ENCODE measurements at places on chromosomes 7 and 10.

DNA sequence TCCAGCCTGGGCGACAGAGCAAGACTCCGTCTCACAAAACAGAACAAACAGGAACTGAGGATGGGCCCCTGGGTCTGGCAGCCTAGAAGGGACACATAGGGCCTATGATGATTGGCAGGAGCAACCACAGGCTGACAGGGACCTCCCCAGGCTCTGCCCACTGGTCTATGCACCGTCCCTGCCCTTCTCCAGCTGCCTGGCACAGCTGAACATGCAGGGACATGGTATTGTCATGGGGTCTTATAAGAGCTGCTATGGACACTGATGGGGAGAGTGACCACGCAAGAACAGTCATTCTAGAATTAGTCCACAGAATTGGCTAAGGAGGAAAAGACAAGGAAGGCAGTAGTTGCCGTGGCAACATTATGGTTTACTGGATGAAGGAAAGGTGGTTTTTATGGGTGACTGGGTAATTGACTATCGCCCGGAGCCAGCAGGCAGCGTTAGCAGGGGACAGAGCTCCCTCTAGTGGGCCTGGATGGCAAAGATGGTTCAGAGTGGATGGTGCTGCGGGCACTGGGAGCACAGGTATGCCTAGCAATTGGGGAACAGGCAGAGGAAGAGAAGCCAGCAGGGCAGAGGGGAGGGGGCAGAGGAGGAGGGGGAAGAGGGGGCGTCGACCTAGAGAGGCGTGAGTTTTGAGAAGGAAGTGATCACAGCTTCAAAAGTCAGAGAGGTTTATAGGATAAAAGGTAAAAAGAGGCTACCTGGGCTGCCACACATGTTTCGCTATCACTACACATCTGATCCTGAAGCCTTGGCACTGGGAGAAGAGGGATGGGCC, 7.8 kb upstream of the TRIM56 start:
- peak; percentile 79 for DNase-seq

GRCh38 chr10:34538281-34538829, 276.7 kb downstream of the PARD3 start:
- no peak for DNase-seq

- DNase-seq = no peak
Measured at GRCh38 chr7:137266764-137267163, 76.8 kb downstream of the PTN start.

- no peak for DNase-seq
Measured at GRCh38 chr10:125029584-125030242, 87.8 kb downstream of the ZRANB1 start.

DNA sequence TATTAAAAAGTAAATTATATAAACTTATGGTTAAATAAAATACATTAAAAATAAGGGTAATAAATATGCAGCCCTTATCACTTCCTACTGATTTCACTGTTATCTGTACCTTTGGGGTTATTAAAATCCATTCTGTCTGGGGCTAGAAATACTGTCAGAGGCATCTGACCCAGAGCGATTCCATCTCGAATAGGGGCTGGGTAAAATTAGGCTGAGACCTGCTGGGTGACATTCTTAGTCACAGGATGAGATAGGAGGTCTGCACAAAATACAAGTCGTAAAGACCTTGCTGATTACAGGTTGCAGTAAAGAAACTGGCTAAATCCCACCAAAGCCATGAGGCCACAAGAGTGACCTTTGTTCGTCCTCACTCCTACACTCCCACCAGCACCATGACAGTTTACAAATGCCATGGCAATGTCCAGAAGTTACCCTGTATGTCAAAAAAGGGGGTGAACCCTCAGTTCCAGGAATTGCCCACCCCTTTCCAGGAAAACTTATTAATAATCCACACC, 77.6 kb downstream of the COBL start:
- DNase-seq = no peak

DNA sequence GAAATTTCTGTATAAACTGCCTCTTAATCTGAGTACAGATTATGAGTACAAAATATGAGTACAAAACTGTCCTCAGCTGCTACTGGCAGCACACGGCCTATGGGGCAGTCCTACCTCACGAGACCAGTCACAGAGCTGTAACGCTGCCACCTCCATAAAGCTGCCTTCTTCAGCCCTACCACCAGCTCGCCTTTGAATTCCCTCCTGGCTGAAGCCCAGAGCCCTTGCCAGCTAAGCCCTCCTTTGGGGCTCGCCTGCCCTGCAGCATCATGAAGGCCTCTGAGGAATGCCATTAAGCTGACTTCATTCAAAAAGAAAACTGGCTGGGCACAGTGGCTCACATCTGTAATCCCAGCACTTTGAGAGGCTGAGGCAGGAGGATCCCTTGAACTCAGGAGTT, 180.0 kb upstream of the SH2B2 start:
- no peak for DNase-seq

GRCh38 chr10:121928528-121928884, 675 bp upstream of the ATE1 start:
- DNase-seq = no peak

GRCh38 chr7:70016044-70016770, 417.9 kb downstream of the AUTS2 start:
- DNase-seq = no peak
